ENCODE measurements at places on chromosomes 7 and 10. TPM values are rescaled to one million over a fixed set of nuclear protein-coding genes. Genes with fewer than 3 reads are reported as not detected.

Gene GPR141
- under 0.01 TPM for total RNA-seq

Gene HOXA5
- 22.1 TPM for total RNA-seq

Gene TRIM50
- not detected for total RNA-seq

Gene CCSER2
- total RNA-seq = 23.6 TPM

DNA sequence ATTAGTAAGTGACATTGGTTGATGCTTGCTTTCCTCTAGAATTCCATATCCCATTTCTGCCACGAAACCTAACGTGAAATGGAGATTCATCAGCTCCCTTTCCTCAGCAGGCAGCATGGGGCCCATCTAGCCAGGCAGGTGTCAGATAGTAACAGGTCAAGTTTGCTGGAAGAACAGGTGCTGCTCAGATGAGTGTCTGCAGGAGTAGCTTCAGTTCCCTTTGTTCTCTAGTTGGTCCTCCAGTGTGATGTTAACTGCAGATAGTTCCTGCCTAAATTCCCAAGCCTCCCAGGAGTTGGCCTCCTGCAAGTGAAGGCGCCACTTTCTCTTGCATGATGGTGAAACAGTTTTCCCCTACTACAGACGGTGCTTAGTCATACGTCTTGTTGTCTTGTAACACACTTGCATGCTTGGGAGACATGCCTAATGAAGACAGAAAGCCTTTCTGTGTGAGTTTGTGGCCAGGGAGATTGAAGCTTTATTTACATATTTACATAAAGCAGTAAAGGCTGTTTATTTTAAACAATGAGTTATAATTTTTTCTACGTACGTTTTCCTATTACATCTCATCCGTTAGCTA lies 175.4 kb downstream of the CHN2 start:
- H3K4me1 ChIP-seq = no peaks in the 10 kb centered on the region
- no peak overlapping the region for H3K27ac ChIP-seq
- H3K36me3 ChIP-seq = no peaks in the 10 kb centered on the region
- DNase-seq = peak; percentile 41
- no peaks in the 10 kb centered on the region for H3K27me3 ChIP-seq

GRCh38 chr10:4016214-4016740 lies 231.3 kb upstream of the KLF6 start:
- no peak overlapping the region for H3K27ac ChIP-seq
- no peak overlapping the region for H3K4me3 ChIP-seq
- DNase-seq = no peak
- no peaks in the 10 kb centered on the region for H3K4me1 ChIP-seq
- no peaks in the 10 kb centered on the region for H3K27me3 ChIP-seq
- no peaks in the 10 kb centered on the region for H3K36me3 ChIP-seq

DNA sequence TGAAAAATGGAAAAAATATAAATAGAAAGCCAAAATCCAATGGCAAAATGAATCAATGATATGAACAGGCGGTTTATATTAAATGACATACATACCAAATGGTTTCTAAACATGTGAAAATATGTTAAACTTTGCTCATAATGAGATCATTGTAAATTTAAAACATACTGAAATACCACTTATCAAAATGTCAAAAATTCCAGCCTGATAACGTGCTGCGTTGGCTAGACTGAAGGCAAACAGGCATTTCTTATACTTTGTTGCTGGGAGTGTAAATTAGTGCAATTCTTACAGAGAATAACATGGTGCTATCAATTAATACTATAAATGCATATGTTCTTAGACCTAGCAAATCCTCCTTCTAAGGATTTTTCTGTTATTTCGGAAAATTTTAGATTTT lies 225.8 kb upstream of the FAM3C start:
- H3K27me3 ChIP-seq = no peaks in the 10 kb centered on the region
- no peak for DNase-seq
- no peaks in the 10 kb centered on the region for H3K4me1 ChIP-seq
- no peak overlapping the region for H3K4me3 ChIP-seq
- H3K36me3 ChIP-seq = no peaks in the 10 kb centered on the region
